ENCODE measurements at places on chromosomes 11 and 22. TPM values are rescaled to one million over a fixed set of nuclear protein-coding genes. Genes with fewer than 3 reads are reported as not detected.

FAM83F gene
- total RNA-seq, result 0.30 TPM

RAG2 gene
- total RNA-seq, result not detected

NXPE1 gene
- total RNA-seq, result not detected

HSPA8 gene
- total RNA-seq, result 1,098 TPM

LMO1 gene
- not detected for total RNA-seq

CCDC116 gene
- total RNA-seq, result 0.79 TPM

TANGO2 gene
- total RNA-seq, result 40.7 TPM

TIGD3 gene
- 1.2 TPM for total RNA-seq

All from activated naive CD8-positive, alpha-beta T cell treated with anti-CD3 and anti-CD28 coated beads, Interleukin-2, amount 10 ng/mL, durations not matched to agents 7 days and 5 days (primary cell).